ENCODE measurements at places on chromosomes 1 and 21.
A peak's percentile ranks its signal among the peaks of the same experiment; 100 is the strongest.

- no peak for DNase-seq
Measured at GRCh38 chr1:190904091-190904695, 426.5 kb upstream of the BRINP3 start.

DNA sequence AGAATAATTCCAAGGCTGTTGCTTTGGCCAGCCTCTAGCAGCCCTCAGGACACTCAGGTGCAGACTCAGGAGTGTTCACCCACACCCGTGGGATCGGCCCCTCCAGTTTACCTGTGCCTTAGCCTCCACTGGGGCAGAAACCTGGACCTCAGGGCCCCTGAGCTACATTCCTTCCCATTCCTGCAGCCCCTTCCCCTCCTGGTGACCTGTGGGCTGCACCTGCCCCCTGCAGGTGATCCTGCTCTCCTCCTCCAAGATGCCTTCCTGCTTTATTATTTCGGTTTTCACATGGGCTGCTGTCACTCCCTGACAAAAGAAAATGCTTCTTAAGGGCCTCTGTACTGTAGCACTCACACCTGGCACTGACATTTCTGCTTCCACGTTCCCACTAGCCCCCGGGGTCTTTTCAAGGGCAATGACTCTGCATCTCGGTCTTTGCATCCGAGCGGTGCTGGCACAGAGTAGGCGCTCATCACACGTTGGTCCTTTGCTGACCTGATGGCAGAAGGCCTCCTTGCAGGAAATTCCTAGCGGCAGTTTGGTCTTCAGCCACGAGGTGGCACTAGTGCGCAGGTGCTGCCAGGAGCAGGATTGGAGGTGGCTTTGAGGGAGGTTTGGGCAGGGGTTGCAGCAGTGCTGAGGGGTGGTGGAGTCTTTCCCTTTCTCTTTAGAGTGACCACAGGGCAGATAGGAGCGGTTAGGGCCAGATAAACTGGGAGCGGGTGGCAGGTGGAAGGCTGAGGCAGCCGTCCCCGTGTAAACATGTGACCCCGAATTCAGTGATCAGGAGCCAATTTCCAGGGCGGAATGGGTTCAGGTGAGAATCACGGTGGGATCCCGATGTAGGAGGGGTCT, 25.3 kb upstream of the ETV3 start:
- DNase-seq: peak; percentile 45

- DNase-seq: no peak
Measured at GRCh38 chr1:230824919-230825721, 43.2 kb downstream of the C1orf198 start.

GRCh38 chr1:230243146-230243545, 176.1 kb downstream of the GALNT2 start:
- DNase-seq: no peak

DNA sequence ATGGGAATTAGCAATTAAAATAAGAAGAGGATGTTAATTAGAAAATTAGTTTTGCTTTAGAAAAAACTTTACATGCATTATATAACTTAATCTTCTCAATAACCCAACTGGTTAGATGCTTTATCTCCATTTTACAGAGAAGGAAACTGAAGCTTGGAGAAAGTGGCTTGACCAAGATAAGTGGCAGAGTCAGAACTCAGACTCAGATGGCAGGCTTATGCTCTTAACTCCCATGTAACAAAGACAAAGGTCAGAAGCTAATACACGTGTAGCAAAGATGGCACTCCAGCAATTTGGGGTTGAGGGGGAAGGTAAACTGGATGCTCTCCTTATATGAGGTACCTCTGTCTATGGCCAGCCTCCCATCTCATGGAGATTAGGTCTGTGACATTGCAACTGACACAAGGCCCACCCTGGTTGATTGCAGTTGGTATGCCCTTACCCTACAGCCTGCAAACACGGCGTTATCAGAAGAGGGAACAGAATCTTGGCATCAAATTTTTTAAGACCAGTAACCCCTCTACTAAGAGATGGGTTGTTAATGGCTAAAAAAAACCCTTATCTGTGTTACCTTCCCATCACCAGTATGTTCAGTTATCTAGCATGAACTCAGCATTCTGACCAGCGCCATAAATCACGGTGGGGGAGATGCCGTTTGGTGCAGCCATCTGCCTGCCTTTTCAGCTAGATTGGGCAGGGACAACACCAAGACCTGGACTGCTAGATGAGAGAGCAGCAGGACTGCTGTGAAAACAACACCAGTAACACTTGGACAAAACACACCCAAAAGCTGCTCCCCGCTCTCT, 97.0 kb downstream of the UBR4 start:
- DNase-seq: no peak

DNA sequence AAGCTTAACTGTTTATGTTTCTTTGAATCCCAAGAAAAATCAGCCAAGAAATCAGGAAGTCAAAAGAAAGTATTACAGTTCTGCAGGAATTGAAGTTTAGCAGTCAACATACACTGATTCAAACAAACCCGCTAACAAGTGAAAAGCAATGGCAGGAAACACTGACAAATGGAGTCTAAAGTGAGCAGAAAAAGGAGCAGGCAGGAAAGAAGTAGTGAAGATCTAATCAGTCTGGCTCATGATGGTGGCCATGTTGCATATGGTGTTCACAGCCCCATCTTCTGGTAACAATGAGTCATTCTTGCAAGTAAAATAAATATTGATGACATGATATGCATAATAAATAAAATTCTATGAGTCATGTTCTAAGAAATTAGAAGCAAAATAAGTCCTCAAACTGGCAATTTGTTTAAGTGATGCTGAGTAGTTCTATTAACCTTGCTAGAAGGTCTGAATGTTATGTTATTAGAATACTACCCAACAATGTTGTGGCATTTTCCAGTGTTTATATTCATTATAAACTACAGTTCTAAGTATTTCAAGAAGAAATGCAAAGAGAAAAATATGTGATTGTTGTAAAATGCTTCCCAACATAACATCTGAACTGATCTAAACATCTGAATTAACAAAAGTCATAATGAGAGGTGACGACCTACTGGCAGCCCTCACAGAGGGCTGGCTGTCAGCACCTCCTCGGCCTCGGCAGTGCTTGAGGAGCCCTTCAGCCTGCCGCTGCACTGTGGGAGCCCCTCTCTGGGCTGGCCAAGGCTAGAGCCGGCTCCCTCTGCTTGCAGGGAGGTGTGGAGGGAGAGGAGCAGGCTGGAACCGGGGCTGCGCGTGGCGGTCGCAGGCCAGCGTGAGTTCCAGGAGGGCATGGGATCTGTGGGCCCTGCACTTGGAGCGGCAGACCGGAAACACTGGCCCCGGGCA, 5.7 kb upstream of the ACBD6 start:
- DNase-seq: no peak

DNA sequence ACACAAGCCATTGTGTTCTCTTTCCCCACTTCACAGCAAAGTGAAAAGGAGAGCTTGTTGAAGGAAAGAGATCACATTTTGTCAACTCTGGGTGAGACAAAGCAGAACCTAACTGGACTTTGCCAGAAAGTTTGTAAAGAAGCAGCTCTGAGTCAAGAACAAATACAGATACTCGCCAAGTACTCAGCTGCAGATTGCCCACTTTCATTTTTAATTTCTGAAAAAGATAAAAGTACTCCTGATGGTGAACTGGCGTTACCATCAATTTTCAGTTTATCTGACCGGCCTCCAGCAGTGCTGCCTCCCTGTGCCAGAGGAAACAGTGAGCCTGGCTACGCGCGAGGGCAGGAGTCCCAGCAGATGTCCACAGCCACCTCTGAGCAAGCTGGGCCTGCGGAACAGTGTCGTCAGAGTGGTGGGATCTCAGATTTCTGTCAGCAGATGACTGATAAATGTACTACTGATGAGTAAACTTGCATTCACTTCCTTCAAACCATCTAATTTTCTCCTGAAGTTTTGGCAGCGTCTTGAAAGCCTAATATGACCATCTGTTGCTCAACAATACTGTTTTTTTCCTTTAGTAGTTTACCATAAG, 43.7 kb downstream of the BACH1 start:
- DNase-seq: peak; percentile 68

GRCh38 chr1:49424782-49425181, 599.0 kb downstream of the AGBL4 start:
- DNase-seq: no peak

- DNase-seq: no peak
Measured at GRCh38 chr1:90402893-90403849, 313.9 kb downstream of the BARHL2 start.

DNA sequence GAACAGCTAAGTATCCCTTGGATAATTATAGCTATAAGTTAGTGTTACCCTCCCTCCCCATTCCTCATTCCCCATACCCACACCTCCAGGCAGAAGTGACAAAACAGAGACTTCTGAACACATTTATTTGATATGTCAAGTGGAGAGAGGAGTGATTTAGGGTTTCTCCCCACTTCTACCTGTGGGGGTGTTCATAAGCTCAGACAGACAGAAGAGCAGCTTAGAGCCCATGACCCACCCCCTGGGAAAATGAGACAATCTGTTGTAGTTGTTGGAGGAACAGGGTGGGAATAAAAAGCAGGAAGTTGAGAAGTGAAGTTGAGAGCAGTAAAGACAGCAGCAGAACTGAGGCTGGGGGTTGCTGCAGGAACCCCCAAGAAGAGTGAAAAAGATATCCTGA, 1.5 kb upstream of the LIX1L start:
- DNase-seq: no peak

- DNase-seq: no peak
Measured at GRCh38 chr1:52122384-52122783, 19.5 kb upstream of the ZFYVE9 start.

DNA sequence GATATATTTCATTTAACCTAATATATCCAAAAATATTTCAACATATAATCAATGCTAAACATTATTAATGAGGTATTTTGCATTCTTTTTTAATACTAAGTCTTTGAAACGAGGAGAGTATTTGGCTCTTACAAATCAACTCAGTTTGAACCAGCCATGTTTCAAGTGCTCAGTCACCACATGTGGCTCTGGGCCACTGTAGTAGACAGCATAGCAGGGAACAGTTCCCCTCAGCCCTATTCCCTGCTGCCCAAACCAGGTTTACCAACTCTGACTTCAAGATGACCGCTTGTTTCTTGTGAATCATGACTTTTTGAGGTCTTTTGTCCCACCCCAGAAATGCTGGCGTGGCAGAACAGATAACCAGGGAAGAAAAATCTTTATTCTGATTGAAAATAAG, 5.7 kb downstream of the ZNF672 start:
- DNase-seq: no peak

DNA sequence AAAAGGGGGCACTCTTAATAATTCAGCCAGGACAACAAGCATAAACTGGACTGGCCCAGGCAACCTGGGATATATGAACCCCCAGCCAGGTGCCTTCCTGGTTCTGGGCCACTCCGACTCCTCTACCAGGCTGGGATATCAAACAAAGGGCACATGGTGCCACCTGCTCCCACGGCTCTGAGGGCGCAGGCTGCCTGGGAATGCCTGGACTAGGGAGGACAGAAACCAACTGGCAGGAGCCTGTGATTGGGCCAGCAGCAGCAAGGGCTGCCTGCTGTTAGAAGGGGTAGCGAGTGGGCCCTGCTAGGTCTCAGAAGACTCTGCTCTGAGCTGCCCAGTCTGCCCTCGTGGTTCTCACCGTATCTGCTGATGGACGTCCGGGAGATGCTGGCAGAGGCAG, 123.2 kb upstream of the CD34 start:
- DNase-seq: no peak

- DNase-seq: no peak
Measured at GRCh38 chr1:11738783-11739182, 2.8 kb downstream of the AGTRAP start.

DNA sequence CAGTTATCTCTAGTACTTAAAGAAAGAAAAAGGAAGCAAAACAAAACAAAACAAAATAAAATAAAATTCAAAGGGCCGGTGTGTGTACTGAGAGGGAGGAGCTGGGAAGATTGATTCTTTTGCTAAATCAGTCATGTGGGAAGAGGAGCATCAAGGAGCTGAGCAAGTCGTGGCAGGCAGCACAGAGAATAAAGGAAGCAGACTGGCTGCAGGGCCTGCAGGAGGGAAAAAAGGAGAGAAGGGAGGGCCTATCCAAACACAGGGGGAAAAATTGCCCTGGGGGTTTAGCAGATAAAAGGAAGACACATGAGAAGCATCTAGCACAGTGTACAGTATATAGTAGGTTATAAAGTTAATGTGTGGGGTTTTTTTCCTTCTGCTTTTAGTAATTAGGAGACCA, 27.6 kb downstream of the AGO4 start:
- no peak for DNase-seq

- DNase-seq: no peak
Measured at GRCh38 chr1:115275216-115275615, 62.8 kb downstream of the NGF start.

GRCh38 chr1:69836971-69837636, 269.4 kb downstream of the LRRC7 start:
- no peak for DNase-seq

- DNase-seq: no peak
Measured at GRCh38 chr1:186977266-186977957, 148.7 kb downstream of the PLA2G4A start.

DNA sequence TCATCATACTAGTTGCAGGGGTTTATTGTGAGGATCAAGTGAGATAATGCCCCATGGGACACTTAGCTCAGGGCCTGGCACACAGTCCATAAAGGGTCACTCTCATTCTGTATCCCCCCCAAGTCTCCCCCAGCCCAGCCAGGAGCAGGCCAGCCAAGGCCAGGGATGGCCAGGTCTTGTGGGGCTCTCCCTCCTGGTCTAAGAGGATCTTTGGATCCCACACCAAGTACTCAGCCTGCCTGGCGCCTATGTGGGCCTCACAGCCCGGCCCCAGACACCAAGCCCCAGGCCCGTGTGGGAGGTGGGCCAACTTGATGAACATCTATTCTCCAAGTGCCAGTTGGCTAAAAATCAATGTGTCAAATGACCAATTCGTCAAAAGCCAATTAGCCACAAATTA, 117.8 kb downstream of the GLIS1 start:
- DNase-seq: no peak

DNA sequence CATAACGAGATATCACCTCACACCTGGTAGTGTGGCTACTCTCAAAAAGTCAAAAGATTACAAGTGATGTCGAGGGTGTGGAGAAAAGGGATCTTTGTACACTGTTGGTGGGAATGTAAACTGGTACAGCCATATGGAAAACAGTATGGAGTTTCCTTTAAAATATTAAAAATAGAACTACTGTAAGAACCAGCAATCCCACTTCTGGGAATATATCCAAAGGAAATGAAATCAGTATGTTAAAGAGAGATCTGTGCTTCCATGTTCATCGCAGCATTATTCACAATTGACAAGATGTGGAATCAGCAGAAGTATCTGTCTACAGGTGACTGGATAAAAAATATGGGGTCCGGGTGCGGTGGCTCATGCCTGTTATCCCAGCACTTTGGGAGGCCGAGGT, 7.6 kb upstream of the PIK3C2B start:
- no peak for DNase-seq

- DNase-seq: no peak
Measured at GRCh38 chr1:5961601-5962000, 30.6 kb downstream of the NPHP4 start.

GRCh38 chr1:113391649-113392271, 1.4 kb downstream of the MAGI3 start:
- no peak for DNase-seq

DNA sequence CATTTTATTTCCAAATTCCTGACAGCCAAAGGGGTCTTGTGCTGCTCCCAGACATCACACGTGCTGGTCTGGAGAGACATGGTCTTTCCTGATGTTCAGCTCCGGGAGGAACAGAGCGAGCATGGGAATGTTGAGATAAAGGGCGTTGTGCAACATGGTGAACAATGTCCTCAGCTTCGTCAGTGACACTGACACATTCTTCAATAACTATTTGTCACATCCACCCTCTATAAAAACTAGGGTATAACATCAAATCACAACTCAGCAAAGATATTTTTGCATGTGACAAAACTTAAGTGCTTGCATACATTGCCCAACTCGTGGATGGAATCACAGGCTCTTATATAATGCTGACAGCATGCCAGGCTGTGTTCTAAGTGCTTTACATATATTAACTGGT, 42.4 kb upstream of the GRHL3 start:
- DNase-seq: no peak

- no peak for DNase-seq
Measured at GRCh38 chr1:67597336-67597735, 87.7 kb upstream of the GADD45A start.
